ENCODE measurements at places on chromosomes 1 and 21.
A peak's percentile ranks its signal among the peaks of the same experiment; 100 is the strongest.

DNA sequence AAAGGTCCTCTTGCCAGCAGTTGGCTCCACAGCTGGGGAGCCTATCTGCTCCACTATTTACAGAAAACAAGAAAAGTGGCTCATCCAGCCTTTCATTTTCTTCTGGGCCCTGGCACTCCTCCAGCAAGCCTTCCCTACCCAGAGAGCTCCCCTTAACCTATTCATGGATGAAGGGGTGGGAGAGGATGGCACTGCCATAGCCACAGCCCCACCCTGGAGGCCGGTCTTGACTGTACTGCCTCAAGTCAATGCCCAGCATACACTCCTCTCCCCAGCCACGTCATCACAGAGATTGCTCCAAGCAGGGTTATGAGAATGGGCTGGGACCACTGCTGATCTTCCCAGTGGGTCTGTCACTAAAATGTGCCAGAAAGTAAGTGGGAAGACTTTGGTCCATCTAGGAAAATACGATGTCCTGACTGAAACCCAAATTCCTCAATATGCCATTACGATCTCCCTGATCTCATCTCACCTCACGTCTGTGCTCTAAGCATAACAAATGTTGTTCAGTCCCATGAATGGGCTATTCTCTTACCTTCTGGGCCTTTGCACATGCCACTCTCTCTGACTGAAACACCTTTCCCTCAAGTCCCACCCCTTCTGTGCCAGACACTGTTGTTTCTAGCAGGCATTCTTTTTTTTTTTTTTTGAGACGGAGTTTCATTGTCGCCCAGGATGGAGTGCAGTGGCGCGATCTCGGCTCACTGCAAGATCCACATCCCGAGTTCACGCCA is 21.4 kb upstream of the PTAFR start:
- no peak for DNase-seq

GRCh38 chr1:10155087-10155712 is 55.2 kb upstream of the KIF1B start:
- DNase-seq: no peak

DNA sequence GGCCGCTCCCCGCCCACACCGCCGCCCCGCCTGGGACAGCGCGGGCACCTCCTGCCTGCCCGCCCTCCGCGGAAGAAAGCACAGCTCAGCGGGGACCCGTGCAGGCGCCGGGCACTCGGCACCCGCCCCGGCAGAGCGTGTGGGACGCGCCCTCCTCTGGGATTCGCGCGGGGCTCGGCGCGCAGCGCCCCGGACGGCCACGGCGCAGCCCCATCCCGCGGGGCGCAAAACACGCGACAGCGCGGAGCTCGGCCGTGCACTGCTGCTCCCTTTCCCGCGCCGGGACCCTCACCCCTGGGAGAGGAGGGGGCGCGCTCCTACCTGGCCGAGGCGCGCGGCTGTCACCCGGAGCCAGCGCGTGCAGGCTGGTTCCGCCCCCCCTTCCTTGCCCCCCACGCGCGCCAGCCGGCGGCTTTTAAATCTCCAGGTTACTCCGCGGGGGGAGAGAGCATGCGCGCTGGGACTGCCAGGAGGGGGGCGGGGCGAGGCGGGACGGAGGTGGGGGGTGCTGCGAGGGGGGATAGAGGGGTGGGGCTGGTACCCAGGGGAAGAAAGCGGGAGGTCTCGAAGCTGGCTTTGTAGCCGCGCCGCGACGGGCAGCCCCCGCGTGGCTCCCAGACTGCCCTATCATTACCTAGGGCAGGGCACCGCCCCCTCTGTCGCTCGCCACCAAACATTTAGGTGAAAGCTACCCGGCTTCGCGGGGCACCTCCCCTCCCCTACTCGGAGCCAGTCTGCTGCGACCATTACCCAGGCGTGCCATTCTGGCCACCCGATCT is at the start of gene SLC45A3:
Gene SLC45A3 (minus strand): TSS at position 437 of the 779 bp plus-strand sequence. CDS start 15,853 bp downstream, outside the sequence.
- DNase-seq: no peak

DNA sequence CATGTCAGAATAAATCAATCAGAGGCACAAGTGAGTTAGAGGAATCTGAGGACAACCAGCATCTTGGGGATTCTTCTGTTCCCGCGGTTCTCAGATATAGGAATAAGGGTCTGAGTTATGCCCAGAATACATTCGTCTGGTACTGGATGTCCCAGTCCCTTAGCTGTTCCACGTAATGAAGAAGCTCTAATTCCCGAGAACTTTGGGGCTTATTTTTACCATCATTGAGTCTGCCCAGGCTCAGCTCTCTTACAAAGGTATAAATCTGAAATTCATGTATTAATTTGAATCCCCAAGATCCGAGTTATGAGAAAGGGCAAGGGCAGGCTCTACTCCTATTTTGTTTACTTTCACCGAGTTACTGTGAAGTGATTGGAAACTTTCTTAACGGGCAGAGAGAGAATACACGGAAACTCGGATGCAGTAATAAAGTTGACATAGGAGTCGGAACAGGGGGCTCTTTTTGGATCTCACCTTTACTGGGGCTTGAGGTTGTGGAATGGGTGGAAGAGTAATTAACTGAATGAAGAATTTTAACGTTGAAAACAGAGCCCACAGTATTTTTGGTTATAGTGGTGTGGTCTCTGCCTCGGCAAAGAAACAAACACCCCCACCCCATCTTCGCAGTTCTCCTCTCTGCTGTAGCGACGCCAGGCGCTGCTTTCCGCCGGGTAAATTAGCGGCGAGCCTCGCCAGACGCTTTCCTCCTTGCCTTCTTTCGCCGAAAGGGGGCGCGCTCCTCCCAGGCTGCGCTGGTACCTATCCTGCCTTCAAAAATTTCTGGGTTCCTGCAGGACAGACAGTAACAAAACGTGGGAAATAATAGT is 7.1 kb downstream of the PRRX1 start:
- DNase-seq: no peak

- no peak for DNase-seq
These were observed 108.2 kb downstream of the CDC7 start for GRCh38 chr1:91608876-91609275.

GRCh38 chr21:25639551-25640201 is 618 bp downstream of the JAM2 start:
- DNase-seq: peak; percentile 71

DNA sequence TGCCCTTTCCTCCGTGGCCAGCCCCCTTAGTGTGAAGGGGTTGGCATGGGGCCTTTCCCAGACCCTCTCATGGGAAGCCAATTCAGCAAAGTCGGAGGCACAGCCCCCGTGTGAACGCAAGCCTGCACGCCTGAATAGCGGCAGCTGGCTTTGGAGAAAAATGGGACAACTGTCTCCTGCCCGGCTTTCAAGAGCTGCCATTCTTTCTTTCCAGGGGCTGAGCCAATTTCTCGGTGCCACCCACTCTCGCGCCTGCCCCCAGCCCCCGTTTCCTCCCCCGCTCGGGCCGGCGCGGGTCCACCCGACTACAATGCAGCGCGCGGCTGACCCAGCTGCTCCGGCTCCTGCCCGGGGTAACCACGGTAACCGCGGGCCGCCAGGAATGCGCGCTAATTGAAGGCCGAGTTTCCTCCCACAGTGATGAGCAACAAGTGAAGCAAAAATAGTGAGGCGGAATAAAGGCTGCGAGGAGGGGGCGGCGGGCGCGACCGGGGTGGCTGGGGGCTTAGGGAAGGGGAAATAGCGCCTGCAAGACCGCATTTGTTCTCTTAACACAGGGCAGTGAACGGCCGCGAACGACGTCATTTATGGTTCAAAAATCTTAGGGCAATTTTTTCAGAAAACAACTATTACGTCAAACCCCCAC is 27.8 kb downstream of the ILDR2 start:
- DNase-seq: peak; percentile 43

DNA sequence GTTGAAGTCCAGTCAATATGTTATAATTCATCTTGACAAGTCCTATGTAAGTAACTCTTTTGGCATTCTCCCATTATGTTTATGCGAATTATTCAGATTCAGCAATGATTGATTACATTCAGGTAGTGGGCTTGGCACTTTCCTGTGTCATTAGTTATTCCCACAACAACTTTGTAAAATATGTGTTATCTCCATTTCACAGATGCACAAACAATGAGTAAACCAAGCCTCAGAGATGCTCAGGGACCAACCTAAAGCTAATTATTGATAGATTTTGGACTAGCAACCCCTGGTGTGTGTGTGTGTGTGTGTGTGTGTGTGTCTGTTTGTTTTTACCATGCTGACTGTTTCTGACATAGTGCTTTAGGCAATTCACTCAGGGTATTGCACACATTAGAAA is 371.1 kb upstream of the C1orf87 start:
- DNase-seq: no peak

- DNase-seq: no peak
These were observed 65.9 kb downstream of the CLIC6 start for GRCh38 chr21:34734696-34735095.

DNA sequence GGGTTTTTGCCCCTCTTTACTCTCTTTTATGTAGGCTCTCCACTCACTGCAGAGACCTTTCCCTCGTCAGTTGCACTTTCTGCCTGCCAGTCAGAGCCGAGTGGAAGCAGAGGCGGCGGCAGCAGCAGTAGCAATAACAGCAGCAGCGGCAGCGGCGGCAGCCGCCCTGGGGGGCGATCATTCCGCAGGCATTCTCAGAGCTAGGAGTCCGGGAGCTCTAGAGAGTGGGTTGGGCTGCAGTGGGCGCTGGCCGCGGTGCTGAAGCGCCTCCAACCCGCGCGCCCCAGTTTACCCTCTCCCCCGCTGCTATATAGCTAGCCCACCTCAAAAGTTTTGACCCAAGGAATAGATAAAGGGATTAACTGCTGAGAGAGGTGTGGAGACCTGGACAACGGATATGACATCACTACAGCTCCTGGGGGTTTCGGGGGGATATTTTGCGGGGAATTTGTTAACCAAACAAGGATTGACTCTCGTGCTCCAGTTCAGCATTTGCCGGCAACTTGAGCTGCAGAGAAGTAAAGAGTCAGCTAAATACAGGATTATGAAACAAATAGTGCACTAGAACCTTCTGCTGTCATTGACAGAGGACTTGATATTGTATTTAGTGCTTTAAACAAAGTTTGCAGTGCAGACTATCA is at the start of gene OLFM3:
Gene OLFM3 (minus strand): TSS at position 102 of the 641 bp plus-strand sequence.
- no peak for DNase-seq

DNA sequence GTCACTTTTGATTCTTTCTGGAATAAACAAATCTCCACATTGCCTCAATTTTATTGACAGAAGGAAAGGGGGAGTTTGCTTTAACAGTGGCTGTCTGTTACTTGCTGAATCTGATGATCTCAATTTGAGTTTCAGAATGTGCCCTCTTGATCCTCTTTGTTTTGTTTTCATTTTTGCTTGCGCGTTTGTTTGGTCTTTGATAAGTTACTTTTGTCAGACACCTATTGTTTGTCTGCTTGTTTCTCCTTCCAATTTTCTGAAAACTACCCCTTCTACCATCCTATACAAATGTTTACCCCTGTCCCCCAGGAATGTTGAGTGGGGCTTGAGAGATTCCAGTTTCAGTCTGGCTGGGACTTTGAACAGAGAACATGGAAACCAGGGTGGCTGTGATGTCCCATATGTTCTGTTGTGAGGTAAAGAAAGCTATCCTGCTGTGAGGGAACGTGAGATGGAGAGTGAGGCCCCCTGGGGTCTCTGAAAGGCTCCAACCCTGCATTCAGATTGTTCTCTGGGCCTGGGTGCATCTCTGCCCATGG is 11.8 kb upstream of the XCL2 start:
- DNase-seq: no peak

DNA sequence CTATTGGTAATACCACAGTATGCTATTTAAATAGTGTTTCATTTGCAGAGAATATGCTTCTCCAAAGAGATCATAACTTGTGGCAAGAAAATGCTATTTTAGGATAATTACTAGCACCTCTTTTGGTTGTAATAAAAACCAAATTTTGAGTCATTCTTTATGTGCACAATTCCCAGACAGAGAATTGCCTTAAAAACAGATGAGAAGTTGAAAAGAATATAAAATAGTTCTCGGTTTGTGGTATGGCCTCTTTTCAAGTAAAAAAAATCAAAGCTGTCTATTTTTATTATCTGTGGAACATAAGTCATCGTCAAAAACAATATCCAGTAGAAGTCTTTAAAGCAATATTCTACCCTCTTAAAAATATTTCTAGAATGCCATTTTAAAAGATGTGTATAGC is 185.9 kb downstream of the GREM2 start:
- no peak for DNase-seq

DNA sequence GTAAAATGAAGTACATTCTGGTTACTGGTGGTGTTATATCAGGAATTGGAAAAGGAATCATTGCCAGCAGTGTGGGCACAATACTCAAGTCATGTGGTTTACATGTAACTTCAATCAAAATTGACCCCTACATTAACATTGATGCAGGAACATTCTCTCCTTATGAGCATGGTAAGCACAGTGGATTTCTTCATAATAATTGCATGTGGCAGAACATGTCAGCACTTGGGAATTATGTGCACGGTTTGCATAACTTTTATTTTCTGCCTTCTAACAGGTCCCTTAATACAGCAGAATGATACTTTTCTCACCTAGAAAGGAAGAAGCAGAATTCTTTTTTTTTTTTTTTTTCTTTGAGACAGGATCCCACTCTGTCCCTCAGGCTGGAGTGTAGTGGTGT is 3.8 kb downstream of the CTPS1 start:
- no peak for DNase-seq

- DNase-seq: no peak
These were observed 74.3 kb upstream of the COG2 start for GRCh38 chr1:230568008-230568407.

DNA sequence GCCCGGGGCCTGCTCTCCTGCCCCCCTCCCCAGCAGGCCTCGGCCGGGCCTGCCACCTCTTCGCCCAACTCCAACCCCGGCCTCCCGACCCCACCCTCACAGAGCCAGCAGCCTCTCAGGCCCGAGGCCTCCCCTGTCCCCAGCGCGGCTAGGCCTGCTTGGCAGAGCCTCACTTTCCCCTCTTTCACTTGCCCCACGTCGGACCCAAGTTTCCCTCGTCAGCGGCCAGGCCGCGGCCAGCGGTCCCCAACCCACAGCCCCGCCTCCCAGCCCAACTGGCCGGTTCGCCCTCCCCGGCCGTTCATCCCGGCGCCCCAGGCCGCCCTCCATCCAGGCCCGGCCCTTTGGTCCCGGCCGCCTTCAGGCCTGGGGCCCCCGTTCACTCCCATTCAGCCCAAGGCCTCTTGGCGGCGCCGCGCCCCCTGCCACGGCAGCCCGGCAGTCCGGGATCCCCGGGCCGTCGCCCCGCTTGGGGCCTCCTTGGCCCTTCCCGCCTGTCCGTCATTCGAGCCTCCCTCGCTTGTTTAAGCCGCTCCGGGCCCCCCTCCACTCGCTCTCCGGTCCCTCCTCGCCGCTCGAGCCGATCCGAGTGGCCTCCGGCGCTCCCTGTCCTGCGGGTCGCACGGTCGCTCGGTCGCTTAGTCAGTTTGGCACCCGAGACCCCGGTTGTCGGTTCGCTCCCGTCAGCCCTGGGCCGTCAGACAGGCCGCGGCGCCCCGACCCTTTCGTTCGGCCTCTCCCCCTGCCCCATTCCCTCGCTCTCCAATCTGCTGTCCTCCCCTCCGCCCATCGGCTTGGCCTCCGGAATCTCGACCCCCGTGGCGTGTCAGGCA is 1.4 kb downstream of the LRRC41 start:
- peak; percentile 67 for DNase-seq

GRCh38 chr1:22888320-22889075 is 84.2 kb downstream of the LACTBL1 start:
- DNase-seq: no peak

GRCh38 chr1:232968965-232969364 is 18.6 kb downstream of the NTPCR start:
- no peak for DNase-seq
